ENCODE measurements at places on chromosomes 12 and 14.

- peak; percentile 79 for DNase-seq
These were observed 24.8 kb upstream of the YY1 start for GRCh38 chr14:100213956-100214769.

DNA sequence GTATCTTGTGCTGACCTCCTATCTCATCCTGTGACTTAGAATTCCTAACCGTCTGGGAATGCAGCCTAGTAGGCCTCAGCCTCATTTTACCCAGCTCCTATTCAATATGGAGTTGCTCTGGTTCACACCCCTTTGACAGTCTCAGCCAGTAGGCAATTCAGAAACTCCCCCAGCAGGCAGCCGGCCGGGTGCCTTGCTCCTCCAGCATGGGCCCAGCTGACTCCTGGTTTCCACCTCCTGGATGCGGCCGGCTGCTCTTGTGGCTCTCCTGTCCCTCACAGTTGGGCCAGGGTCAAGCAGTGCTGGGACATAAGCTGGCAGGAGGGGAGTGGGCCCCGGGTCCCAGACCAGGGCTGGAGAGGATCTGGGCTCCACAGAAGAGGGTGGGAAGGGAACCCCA lies 58.2 kb downstream of the LRRC74A start:
- no peak for DNase-seq

DNA sequence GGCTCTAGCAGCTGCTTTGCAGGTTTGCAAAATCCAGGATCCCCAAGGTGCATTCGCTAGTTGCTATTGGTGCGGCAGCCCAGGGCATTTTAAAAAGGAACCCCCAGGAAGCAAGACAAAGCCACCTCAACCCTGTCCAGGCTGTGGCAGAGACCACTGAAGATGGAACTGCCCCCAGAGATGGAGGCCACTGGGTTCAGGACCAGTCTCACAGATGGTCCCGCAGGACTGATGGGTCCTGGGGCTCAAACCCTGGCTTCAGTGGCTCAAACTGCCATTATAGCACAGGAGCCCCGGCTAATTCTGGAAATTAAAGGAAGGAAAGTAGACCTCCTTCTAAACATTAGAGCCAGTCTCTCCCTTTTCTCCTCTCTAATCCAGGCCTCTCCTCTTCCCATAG lies 79.8 kb upstream of the TSPAN11 start:
- no peak for DNase-seq

DNA sequence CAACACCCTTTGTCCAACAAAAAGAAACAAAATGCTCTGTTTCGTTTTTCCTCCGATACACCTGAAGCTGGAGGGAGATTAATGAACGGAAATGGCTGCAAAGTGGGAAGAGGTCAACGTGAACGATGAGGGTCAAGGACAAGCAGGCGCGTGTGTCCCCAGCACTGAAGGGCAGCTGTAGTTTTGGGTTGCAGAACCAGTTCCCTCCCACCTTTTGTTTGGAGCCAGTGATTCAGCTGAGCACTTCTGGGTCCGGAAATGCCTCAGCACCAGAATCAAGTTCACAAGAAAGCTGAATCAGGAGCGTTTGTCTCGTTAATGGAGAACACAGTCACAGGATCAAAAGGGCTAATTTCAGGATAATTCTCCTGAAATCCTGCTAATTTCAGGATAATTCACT lies 51.1 kb upstream of the PWP1 start:
- no peak for DNase-seq

- DNase-seq, result no peak
These were observed 55.6 kb downstream of the SYNE3 start for GRCh38 chr14:95460647-95461478.

GRCh38 chr12:66813137-66813892 lies 134.4 kb upstream of the GRIP1 start:
- no peak for DNase-seq

GRCh38 chr14:68340262-68340661 lies 452.6 kb downstream of the ZFP36L1 start:
- no peak for DNase-seq

DNA sequence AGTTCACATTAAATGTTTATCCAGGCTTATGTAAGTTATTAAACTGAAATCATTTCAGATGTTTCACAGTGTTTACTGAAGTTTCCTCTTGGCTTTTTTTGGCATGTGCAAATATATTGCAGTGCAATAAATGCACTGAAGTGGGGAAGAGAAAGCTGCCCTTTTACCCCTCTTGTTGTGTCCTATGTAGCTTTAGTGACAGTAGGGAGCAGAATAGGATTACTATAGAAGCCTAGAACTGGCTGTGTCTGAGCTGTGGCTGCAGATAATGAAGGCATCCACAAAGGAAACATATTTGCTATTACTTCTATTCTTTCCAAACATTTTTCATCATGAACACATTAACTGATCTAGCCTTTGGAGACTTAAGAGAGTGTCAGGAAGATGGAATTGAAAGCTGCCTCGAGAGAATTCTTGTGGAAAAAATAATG lies 24.1 kb upstream of the CNTN1 start:
- DNase-seq, result no peak

- DNase-seq, result no peak
These were observed 343.0 kb downstream of the BMP4 start for GRCh38 chr14:53613404-53614253.
